ENCODE measurements at places on chromosomes 4 and X.
A peak's percentile ranks its signal among the peaks of the same experiment; 100 is the strongest.

DNA sequence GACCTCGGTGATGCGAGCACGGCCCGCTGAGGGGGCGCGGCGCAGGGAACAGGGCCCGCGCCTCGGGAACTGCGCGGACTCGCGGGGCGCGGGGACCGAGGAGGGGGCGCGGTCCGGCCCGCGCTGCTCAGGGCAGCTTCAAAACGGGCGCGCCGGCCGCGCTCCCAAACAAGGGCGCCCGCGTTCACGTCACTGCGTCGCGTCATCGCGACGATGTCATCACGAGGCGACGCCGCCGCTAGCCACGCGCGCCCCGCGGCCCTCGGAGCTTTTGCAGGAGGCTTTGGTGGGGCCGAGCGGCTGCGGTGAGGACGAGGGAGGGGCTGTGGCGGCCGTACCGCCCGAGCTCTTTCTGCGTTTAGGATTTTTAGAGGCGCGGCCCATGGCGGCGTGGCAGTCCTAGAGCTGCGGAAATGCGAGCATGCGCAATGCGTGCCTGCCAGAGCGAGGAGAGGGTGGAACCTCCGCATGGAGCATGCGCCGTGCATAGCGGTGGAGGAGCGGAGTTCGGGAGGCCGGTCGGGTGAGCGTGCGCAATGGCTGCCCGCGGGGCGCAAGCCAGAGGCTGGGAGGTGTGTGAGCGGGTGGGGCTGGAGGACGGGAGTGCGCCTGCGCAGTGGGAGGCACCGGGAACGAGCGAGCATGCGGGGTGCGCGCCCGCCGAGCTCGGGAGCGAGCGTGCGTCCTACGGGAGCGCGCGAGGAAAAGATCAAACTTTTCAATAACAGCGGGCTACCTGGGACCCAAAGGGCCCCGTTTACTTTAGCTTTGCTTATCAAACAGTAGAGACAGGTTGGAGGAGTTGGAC, at the start of gene PPP2R3B:
TSS of gene PPP2R3B (minus strand) at position 140 of the 808 bp plus-strand sequence. CDS start 216 bp downstream, outside the sequence.
- peak; percentile 98 for DNase-seq

DNA sequence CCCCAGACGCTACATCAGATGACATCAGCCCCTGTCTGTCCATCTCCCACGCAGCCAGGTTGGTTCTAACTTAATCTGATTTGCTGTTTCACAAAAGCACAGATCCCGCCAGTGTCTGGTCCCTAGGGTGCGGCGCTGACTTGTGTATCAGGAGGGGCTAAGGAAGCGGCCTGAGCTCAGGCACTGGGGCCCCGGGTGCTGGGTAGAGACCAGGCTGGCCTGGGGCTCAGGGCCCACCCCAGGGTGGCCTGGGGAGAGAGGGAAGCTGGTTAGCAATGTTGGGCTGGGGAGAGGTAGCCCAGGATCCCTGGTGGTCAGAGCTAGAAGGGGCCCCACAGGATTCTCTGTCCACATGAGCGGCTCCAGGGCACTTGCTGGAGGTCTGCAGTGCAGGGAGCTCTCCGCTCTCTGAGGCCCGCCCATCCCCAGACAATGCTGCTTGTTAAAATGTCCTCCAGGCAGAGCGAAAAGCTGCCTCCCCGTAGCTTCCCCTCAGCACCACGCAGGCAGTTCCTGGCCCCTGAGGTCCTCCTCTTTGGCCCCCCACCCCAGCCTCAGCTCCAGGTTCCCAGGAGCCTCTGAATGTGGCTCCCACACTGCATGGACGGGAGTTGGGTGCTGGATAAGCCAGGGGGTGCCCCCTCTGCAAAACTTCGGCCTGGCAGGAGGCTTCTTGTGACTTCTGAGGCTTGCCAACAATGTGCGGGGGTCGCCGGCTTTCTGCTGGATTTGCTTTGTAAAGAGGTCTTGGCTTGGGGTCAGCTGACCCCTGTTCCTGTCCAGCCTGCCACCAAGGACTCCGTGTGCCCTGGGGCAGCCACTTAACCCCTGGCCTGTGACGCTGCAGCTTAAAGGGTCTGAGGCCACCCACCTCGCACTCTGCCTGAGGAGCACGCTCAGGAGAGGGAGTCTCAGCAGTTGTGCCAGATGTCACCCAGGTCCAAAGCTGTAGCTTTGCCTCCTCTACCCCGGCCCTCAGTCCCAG, 112.9 kb downstream of the CPZ start:
- DNase-seq: no peak

- DNase-seq: peak; percentile 10
Measured at GRCh38 chrX:96987228-96987627, 103.5 kb downstream of the RPA4 start.

DNA sequence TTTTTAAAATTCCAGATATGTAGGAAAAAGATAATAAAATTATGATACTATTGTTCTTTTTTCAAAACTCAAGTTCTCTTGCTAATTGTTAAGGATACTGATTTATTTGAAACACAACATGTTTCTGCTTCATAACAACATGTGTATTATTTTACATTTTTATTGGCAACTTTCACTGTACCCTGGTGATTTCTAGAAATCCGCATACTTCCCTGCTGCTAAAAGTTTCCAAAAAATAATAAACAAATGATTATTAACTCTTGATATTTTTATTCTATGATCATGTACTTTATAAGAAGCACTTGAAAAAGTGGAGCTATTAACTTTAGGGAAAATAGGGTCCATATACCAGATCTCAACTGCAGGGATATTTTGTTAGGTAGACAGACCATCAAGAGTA, 71.2 kb upstream of the HCCS start:
- DNase-seq: no peak

DNA sequence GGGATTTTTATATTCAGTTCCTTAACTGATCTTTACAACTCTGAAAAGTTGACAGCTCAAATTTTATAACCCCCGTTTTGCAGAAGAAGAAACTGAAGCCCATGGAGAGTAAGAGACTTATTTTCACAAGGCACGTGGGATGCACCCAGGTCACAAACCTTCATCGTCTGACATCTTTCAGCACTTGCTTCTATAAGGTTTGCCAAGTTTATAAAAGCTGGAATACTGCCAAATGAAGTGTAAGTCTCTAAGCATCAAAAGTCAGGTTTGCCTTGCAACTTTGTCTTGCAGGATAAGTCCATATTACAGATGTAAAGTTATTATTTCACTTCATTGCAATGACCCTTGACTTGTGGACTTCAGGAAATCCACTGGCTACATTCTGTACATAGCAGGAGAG, 6.3 kb upstream of the KCNIP4 start:
- DNase-seq: no peak

GRCh38 chr4:127174616-127175015, 458.1 kb upstream of the INTU start:
- no peak for DNase-seq

DNA sequence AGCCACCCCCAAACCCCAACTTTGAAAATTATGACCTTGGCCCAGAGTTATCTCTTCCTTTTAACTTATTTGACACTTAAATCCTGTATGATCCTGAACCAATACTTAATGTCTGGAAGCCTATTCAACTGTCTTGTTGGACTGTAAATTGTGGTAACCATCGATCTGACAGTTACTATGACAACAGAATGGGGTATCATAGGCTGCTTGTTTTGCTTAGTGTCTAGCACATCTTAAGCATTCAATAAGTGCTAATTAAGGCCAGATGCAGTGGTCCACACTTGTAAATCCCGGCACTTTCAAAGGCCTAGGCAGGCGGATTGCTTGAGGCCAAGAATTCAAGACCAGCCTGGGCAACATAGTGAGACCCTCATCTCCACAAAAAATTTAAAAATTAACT, 175.0 kb downstream of the APBB2 start:
- DNase-seq: no peak

Measured in astrocyte of the spinal cord (primary cell).